SJSA1 (cell line): ENCODE measurements at places on chromosomes 1 and 21.

- DNase-seq, result no peak
Observed at GRCh38 chr1:226581650-226582330, 33.2 kb downstream of the STUM start.

- no peak for DNase-seq
Observed at GRCh38 chr1:112141923-112142322, 152.5 kb upstream of the KCND3 start.

DNA sequence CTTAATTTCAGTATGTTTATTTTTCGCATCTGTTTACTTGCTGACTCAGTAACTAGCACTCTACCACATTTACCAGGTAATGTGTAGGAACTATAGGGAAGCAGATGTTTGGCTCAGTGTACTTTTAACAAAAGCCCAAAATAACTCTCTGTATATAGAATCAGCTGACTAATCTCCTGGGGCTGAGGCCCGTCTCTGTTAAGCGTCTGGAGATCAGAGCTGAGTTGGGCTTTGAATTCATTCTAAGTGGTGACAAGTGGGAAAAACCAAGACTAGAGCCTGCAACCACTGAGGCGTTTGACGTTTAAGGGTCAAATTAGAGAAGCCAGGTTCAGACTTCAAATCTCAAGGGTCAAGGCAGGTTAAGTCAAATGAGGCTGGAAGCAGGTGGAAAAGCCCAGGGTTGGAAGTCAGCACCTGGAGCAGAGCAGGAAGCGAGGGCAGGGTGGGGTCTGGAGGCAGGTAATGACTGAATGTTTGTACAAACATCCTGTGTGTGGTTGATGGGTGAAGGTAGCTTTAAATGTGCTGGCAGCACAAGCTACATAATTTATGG lies 56.8 kb upstream of the LYST start:
- no peak for DNase-seq

- DNase-seq, result no peak
Observed at GRCh38 chr1:166730299-166730888, 108.9 kb upstream of the POGK start.

DNA sequence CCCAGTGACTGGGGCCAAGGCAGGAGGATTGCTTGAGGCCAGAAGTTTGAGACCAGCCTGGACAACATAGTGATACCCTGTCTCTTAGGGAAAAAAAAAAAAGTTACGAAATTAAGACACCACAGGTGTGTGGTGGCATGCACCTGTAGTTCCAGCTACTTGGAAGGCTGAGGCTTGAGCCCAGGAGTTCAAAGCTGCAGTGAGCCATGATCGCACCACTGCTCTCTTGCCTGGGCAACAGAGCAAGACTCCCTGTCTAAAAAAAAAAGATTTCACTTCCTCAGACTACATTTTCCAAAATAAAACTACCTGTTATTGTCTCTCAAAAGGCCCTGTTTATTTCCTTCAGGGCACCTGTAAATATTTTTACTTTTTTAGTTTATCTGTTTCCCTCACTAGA lies 4.7 kb upstream of the STK40 start:
- no peak for DNase-seq
